Cardiac atrium fibroblast (primary cell): ENCODE measurements at places on chromosomes 2 and 18. TPM values are rescaled to one million over a fixed set of nuclear protein-coding genes. Genes with fewer than 3 reads are reported as not detected.

Gene MOGAT1
- not detected in 2 replicates for total RNA-seq

Gene UBE2F
- 69.3 and 89.4 TPM in 2 replicates for total RNA-seq

Gene NEURL3
- not detected in 2 replicates for total RNA-seq

Gene ELOA2
- total RNA-seq, result not detected in 2 replicates

Gene FAM124B
- total RNA-seq, result 1.8 and 4.5 TPM in 2 replicates

Gene INHA
- not detected in 2 replicates for total RNA-seq

Gene GTF2A1L
- 1.3 TPM in 1 of 2 replicates, not detected in the other for total RNA-seq
